SIG-M5 (cell line): ENCODE measurements at places on chromosomes 7 and 10.

- no peak for DNase-seq
Measured at GRCh38 chr10:104894681-104895080, 253.6 kb downstream of the SORCS3 start.

- DNase-seq, result no peak
Measured at GRCh38 chr7:92750946-92751345, 85.4 kb downstream of the CDK6 start.

GRCh38 chr7:45973725-45974532 is 52.9 kb upstream of the IGFBP3 start:
- DNase-seq, result no peak

DNA sequence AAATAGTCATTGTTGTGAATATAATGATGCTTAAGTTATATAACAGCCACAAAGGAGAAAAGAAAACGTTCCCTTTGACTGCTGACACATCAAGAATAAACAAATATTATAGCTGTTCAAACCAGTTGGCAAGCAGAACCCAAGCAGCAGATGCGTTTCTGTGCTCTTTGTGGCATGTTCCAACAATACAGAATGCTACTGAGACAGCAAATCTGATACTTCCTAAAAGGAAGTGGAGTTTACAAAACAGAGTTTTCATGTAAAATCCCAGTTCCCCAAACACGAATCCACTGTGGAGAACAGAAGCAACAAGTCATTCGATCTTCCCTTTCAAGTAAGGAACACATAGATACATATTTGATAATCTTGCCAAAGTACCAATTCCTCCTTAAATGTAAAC is 170.9 kb upstream of the ASAH2 start:
- no peak for DNase-seq

GRCh38 chr7:100065452-100066186 is 15.9 kb downstream of the ZNF3 start:
- DNase-seq, result no peak

GRCh38 chr10:77884181-77884580 is 42.4 kb downstream of the DLG5 start:
- no peak for DNase-seq

DNA sequence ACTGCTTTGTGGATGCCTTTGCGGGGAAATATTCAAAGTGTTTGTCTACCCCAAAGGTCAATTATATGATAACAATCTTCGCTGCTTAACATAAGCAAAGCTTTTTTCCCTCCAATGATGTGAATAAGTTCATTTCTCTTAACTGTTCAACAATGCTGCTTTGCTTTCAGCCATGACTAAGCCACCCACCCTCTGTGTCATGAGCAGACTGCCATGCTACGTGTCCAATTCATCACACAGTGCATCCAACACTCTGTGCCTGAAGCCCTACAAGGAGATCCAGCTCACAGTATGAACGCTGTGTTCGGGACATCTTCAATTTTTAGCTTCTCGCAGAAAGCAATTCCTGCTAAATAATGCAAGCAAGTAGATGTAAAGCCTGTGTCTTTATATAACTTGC is 5.7 kb upstream of the TAS2R40 start:
- no peak for DNase-seq

- DNase-seq, result no peak
Measured at GRCh38 chr7:1241603-1242255, 9.1 kb downstream of the UNCX start.

- DNase-seq, result no peak
Measured at GRCh38 chr7:32298408-32299132, 191.6 kb downstream of the LSM5 start.

DNA sequence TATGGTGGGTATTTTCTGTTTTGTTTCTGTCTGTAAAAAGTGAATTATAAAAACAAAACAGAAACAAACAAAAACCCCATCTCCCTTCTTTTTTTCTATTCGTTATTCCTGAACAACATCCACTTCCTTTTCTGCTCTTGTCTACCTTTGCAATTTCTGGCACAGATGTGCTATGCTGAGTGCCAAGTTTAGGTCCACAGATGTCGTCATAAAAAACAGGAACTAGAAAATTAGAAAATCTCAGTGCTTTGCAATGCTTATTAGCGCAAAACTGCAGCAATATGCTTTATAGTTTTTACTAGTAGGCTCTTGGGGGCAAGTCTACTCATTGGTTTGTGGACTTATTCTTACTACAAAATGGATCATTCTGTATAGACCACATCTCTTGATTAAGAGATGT is 94.2 kb upstream of the PRKCQ start:
- DNase-seq, result no peak

DNA sequence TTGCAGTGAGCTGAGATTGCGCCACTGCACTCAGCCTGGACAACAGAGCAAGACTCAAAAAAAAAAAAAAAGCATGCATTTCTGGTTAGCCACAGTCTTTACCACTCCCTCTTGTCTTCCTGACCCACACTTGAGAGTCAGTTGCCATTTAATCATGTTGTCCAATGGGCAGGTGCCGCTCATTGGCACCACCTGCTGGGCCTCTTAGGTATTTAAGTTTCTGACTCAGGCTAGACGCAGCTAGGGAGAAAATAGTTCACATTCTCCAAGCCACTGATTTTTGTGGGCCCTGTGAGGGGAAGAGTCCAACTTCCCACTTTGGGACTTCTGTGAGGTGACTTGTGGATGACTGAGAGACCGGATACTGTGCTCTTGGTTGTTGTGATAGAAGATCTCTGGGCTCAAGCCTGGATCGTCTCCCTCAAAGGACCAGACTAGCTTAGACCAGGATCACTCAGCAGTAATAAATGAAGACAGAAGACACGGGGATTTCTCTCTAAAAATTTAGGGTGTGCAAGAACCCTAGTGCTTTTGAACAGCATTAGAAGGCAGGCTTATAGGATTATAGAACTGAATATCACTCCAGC is 26.8 kb upstream of the SORCS3 start:
- DNase-seq, result no peak

DNA sequence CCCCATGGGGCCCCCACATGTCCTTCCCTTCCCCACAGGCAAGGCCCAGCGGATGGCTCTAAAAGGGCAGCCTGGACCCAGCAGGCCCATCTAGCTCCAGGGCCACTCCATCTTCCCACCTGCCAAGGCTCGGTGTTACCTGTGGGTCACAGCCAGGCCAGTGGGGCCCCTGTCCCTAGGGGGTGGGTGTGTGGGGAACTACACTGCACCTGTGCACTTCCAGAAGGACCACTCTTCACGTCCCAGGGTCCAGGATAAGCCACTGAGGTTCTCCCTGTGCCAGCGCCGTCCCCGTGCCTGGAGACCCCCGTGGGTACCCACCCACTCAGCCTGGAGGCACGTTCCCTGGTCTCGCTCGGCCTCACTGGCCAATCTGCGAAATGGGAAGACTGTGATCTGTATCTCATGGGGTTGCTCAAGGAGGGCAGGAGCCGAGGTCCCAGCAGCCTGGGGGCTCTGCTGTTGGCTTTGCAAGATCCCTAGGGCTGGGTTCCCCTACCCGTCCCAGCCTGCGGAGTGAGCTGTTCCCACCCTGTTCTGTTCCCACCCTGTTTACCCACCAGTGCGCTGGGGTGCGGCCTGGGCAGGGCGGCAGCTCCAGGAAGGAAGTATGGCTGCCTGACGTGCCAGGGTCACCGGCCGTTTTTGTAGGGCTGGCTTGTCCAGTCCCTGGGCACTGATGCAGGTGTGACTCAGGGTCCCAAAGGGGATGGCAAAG is 4.6 kb downstream of the PWWP2B start:
- no peak for DNase-seq

DNA sequence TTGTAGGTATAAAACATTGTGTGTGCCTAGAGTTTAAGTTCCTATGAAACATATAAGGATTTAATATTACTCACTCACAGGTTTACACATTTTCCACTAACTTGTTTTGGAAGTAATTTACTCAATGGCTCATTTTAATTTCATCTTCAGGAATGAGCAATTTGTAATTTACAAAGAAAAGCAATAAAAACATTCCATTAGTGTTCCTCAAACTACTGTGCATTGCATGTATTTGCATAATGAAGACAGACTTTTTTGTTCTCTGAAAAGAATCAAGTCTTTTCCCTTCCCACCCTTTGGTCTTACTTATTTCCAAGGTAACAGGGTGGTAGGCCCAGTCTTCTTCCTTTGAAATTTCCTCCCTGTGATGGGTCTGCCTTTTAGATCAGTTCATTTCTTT is 61.2 kb downstream of the EPDR1 start:
- DNase-seq, result no peak

GRCh38 chr10:119344381-119344780 is 137.0 kb downstream of the GRK5 start:
- DNase-seq, result no peak

DNA sequence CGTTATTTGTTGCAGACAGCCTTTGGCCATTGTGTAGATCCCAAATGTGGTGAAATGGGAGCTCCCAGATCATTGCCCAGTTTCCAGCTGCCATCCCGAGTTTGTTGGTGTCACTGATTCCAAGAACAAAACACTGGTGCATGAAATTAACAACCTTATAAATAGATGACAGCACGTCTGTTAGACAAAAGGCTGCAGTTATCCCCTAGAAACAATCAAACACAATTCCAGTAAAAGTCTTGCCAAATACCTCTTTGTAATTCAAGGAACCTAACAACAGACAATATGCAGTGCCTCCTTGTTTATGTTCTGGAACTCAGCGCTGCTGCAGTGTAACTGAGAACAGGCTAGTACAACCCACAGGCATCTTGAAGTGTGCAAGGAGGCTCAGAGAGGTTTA is 404.5 kb downstream of the PAXIP1 start:
- no peak for DNase-seq

DNA sequence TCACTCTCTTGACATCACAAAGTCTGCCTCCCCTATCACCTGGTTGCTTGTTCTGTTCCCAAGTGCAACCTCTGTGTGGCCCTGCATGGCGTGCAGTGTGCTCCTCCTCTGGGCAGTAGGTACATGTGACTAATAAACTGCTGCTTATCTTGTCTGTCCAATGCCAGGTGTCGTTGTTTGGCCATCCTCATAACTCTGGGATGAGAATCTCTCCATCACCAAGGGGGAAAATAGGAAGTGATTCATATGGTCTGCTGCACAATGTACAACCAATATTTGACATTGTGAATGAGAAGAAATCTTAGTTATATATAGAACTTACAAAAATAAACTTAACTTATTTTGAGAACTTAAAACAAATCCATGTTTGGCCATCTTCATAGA is 135.2 kb downstream of the INHBA start:
- no peak for DNase-seq

DNA sequence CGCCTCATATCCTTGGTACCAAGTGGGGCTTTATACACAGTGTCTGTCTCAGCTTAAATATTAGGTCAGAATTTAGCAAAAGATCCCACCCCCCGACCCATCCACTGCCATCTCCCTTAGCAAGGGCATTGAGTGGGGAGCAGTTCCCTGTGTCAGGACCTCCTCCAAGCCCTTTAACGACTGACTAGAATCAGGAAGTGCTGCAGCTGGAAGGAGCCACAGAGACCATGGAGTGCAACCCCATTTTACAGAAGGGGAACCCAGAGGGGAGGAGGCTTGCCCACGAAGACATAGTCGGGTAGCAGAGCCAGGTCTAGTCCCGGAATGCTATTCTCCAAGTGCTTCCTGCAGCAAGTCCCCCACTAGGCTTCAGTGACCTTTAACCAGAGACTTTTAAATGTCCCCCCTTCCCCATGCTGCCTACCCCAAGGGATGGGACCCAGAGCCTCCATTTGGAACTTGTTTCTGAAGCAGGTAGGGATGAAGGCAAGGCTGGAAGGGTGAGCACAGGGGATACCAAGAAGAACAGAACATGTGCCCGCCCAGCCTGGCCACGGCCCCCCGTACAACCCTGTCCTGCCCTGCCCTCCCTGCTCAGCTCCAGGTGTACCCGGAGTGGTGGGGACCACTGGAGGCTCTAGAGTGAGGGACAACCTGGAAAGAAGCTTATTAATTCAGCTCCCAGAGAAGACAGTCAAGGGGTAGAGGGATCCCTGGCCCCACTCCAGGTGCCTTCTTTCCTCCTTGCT is 41.3 kb downstream of the C10orf105 start:
- DNase-seq, result no peak

DNA sequence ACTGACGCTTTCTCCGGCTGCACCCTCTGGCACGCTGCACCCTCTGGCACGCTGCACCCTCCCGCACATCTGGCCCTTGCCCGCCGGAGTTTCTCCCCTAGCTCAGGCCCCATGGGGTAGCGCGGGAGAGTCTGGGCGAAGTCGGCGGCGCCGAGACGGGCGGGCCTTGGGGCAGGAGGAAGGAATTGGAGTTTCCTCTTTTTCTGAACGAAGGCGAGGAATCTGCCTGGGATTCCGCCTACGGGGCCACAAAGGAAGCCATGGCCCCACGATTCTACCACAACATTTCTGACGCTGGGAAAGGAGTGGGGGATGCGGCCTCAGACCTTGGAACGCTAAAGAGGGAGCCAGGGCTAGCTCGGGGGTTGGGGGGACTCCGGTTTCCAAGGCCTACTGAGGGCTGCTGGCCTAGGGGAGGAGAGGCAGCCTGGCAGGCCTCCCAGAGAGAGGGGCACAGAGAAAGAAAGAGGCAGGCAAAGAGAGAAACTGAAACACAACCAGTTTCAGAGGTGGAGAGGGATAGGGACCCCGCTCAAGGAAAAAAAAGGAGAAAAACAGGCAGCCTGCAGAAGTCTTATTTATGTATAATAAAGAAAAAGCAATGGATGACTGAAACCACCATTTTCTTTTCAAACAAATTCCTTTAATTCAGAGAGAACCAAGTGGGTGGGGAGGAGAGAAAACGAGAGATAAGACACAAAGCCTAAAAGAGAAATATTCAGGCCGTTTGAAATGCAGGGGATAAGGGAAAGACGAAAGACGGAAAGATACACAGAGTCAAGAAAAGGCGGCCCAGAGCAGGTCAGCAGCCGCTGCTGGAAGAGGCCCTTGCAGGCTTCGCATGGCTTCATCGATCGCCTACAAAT is 4.3 kb downstream of the TLX1 start:
- DNase-seq, result no peak

- no peak for DNase-seq
Measured at GRCh38 chr10:86728056-86728455, 28.4 kb upstream of the BMPR1A start.

GRCh38 chr7:129923709-129924108 is 29.1 kb downstream of the UBE2H start:
- no peak for DNase-seq
